ENCODE measurements at places on chromosomes 2 and 18.
A peak's percentile ranks its signal among the peaks of the same experiment; 100 is the strongest.

- DNase-seq = no peak
Measured at GRCh38 chr2:118747066-118747465, 100.4 kb downstream of the EN1 start.

- no peak for DNase-seq
Measured at GRCh38 chr2:179253226-179253625, 11.4 kb downstream of the SESTD1 start.

GRCh38 chr2:218393750-218394290 is 5.8 kb upstream of the CTDSP1 start:
- DNase-seq = no peak

DNA sequence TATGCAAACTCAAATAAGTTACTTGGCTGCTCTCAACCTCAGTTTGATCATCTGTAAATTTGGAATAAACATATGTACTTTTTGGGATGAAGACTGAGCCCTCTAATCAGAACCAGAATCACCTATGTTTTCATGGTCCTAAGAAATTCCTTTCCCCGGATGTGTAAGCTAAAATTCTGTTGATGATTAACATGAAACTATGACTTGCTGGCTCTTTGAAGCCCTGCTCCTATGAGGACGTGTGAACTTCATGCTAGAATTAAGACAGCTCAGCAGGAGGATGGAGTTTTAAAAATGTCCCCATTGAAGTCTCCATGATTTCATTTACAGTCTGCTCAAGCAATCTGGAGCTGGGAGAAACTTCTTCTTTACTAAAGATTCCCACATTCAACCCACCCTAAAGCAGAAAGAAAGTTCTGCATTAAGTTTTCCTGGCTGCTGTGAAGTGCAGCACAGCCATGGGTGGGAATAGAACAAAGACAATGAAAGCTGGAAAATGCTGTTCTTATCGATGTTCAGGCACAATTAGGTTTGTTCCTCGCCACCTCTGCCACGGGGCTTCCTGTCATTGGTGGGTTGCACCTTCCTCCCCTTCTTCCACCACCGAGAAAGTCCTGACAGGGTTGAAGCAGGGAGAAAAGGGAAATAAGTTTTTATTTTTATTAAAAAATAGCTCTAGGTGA is 50.9 kb downstream of the ADCYAP1 start:
- no peak for DNase-seq

DNA sequence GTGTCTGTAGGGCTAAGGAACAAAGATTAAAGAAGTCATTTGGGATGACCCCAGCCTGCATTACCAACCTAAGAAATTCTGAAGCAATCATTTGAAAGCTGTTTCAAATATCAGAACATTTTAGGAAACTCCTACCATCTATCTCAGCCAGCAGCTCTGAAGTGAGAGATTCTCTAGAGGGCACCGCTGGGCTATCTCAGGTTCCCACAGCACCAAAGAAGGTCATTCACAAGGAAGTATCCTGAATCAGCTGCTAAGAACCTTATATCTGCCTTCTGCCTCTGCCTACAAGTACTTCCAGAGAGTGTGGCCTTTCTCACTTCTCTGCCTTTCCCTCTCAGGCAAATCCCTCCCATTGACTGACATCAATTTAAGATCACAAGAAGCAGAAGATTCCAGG is 13.4 kb upstream of the EVA1A start:
- no peak for DNase-seq

DNA sequence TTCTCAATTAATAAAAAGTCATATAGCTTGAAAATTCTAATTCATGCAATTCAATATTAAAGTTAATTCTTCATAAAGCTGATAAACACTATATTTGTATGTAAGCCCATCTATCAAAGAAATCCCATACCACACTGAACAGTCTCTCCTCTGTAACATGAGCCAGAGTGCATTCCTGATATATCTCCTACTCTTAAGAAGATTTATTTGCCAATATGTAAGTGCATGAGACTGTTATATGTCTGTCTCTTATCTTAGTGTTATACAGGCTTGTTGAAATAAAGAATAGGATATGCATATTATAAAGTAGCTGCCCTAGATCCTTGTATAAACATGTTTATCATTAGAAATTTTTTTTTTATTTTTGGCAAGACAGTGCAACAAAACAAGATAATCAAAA is 40.4 kb upstream of the TTC32 start:
- no peak for DNase-seq

DNA sequence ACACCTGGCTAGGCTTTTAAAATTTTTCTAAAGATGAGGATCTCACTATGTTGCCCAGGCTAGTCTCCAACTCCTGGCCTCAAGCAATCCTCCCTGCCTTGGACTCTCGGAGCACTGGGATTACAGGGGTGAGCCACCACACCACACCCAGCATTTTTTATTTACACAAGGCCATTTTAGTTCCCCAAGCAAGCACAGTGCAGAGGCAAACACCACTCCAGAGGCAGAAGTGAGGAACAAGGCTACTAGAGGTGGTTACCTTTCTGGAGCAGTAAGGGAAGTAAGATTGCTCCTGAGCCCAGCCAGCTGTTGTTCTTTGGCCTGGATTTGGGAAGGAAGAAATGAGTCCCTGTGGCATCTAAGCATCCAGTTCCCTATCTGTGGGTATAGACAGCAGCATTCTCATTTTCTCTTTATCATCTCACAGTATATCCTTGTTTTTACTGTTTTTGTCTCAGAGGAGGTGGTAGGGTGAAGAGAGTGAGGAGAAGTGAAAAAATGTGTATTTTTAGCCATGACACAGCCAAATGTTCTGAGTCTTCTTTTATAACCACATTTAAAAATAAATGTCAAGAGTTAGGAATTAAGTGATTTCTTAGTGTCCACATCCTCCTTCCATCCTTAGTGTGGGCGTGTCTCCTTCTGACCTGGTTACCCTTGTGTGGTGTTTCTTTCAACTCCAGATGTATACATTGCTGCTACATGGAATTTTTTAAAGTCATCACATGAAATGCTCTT is 10.5 kb upstream of the TTC39C start:
- DNase-seq = no peak

DNA sequence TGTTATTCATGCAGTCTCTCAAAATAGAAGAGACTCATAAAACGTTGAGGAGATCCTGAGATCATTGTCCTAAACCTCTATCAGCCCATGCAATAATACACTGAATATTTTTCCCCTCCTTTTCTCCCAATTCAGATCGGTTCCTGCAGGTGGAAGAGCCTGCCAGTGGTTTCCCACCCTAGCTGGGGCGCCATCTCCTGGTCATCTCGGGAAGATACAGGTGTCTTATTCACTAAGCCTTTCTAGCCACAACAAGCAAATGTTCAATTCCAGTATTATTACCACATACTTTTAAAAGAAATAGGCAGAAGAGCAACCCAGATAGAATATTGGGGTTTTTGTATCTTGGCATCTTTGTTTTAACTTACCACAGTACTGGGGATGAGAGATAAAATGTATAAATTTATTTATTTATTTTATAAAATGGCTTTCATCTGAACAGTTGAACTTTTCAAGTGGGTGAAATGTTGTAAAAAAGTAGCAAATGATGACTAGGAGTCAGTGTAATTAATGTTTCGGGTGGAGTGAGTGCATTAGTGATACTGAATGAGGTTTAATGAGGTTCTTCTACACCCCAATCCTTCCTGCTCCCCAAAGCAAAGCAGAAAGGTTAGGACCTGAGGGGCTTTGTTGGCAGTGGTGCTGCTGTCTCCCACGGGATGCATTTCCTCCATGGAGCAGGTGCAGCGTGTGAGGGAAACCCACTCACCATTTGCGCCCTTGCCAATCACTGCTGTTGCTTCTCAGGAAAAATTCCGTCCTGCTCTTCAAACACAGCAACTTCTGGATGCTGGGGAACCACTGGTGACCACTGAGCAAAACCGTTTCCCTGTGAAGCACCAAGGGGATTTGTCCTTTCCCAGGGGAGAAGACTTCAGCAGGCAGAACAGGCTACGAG is 147.1 kb upstream of the FHL2 start:
- peak; percentile 11 for DNase-seq

DNA sequence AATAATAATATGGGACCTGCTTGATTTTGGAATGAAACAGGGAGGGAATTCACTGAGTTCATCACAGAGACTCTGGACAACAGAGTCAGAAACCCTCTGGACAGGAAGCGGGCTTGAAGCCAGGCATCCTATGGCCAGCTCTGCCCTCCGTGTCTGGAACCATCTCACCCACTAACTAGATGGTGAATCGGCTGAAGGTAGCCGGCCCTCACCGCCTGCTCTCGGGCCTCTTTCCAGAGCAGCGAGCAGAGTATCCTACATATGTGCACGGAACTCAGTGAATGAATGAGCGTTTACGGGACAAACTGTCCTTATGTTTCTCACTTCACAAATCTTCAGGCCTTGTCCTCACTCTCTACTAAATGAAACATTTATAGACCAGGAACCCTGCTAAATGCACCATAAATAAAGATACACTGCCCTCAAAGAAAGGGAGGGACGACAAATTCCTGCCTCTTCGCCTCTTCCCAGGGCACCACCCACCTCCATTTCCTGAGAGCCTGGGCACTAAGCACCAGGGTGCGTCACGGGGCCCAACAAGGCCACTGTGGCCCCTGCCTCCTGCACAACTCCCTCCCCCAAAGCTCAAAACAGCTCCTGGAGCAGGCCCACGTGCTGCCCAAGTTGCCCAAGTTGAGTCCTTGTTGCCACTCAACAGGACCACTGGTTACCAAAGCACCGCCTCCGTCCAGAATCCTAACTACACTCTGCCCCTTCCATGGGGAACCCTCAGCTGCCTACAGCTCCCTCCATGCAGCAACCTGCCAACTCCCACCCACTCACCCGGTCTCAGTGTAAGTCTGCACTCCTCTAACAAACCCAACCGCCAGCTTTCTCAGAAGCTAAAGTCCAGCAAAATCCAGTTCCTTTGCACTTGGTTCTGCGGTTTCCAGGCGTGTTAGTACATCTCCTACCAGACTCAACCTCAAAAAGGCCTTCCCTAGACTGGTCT is 1.7 kb downstream of the TBC1D8 start:
- DNase-seq = no peak
